ENCODE measurements at places on chromosomes 6 and 20.
A peak's percentile ranks its signal among the peaks of the same experiment; 100 is the strongest.

GRCh38 chr6:38057994-38058393, 238.5 kb downstream of the ZFAND3 start:
- DNase-seq = peak; percentile 44

DNA sequence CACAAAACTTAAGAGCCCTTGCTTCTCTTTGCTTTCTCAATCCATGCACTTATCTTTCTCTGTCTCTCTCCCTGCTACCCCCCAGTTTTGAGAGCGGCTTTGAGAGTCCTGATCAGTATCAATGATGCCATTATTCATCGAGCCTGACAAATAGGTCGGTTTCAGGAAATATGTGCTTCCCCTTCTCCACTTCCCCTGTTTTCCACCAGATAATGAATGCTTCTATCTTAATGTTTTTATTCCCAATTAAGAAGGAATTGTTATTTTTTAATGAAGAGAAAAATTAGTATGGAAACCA, 117.7 kb downstream of the KIF13A start:
- no peak for DNase-seq

DNA sequence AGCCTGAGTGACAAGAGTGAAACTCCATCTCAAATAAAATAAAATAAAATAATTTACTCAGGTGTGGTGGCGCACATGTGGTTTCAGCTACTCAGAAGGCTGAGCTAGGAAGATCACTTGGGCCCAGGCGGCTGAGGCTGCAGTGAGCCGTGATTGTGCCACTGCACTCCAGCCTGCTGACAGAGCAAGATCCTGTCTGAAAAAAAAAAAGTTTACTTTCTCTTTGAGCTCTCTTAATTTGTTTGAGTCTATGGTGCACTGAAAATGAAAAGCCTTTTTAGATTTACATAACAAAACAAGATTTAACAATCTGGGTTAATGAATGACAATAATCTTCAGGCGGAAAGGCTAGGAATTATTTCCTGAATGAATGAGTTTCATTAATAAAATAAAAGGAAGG, 23.3 kb upstream of the NHSL1 start:
- DNase-seq = no peak

DNA sequence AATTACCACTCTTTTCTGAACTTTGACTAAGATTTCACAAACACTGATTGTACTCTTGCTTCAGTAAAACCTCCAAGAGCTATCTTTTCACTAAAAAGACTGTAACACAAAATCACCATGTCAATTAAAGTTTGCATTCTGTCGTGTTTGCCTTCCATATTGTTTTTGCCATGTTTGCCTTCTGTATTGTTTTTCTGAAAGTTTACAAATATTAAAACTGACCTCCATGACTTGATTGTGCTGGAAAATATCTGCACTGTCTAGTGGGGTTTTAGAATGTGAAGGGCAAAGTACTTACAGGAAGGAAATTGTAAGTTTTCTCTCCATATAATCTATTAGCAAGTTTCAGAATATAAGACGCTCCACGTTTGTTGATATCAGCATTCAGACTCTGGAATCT, 3.4 kb downstream of the SERPINB1 start:
- DNase-seq = no peak

DNA sequence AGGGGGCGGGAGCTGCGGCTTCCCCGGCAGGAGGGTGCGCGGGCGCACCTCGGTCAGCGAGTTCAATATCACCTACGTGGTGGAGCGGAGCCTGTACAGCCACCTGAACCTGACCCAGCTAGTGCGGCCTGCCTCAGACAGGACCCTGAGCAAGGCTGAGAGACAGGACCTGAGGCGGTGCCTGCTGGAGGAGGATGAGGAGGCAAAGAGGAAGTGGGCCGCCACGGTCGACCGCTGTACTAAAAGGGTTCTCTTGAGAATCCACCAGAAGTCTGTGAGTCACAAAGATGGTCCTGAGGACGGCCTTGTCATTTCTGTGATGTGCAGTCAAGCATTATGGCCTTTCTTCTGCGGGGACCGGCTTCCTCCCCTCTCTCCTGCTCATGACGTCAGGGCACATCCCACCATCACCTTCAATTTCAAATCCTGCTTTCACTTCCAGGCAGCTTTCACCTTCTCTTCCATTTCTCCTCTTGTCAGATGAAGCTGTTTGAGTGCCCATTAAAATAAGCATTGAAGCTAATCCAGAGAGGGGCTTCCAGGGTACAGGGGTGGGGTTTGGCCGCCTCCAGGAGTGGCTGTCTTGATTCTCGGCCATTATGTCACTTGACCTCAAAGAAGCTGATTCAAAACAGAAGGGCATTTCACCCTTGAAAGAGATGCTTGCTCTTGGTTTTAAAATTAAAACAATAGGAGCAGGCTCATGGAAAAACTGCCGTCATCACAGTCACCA, 177.6 kb downstream of the SASH1 start:
- DNase-seq = no peak

- DNase-seq = no peak
These were observed 252.7 kb downstream of the UST start for GRCh38 chr6:148999501-148999900.

GRCh38 chr6:108888745-108889144, 40.5 kb downstream of the ARMC2 start:
- DNase-seq = no peak

DNA sequence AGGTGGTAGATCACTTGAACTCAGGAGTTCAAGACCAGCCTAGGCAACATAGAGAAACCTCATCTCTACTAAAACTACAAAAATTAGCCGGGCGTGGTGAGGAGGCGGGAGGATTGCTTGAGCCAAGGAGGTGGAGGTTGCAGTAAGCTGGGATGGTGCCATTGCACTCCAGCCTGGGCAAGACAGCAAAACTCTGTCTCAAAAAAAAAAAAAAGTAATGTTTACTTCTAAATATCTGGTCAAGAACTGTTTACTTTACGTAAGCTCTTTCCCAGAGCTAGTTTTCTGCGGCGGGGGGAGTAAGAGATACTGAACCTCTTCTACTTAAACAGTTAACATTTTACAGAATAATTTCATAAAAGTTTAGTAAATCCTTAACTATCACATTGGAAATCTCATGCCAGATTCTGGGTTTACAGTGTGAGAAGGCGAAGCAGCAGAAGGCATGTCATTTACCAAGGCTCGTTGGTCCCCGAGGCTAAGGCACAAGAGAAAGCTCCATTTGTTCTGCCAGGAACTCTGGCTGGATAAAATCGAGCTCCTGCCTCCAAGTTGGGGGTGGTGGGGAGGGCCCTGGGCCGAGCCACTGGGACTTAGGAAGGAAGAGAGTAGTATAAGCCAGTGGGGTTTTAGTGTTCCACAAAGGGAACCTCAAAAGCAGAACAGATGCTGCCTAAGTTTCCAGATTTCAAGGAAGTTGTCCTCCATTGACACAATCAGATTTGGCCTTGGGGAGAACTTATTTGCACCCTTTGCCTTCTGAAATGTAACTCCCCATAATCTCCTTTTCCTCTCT, 41.7 kb downstream of the ARFGEF2 start:
- DNase-seq = no peak

DNA sequence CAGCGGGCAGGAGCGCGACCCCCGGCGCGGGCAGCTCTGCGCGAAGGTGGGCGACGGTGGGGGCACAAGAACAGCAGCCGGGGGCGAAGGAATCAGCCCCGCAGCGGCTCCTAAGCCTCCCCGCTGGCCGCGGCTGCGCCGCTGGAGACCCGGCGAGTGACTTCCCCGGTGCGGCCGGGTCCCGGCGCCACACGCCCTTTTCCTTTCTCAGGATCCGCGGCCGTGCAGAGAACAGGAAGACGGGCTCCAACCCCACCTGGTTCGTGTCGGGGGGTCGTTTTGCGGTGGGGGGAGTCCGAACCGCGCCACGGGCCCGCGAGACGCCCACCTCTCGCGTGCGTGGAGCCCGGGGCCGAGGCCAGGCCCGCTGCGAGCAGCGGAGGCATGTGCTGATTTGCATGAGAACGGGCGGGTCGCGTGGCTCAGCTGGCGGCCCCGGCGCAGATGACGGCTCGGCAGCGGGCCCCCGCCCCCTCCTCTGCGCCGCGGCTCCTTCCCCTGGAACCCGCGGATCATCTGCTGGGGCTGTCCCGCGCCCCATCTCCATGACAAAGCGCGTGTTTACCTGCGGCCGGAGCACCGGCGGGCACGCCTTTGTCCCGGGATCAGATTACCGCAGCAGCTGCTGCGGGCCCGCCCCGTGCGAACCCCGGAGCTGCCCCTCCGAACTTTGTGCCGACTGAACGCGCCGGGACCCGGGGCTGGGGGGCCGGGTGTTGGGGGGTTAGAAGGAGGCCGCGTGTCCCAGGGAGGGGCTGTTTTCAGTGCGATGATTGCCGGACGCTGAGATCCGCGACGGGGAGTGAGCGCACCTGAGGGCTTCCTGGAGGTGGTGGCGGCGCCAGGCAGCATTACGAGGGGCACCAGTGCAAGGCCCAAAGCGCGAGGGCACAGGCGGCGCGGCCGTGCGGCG, 4.9 kb upstream of the DLL1 start:
- DNase-seq = peak; percentile 60

Measured in stimulated activated CD8-positive, alpha-beta memory T cell treated with anti-CD3 and anti-CD28 coated beads, Interleukin-7, amount 100 ng/mL, for 4 hours (primary cell).